ENCODE measurements at places on chromosomes 3 and 15. TPM values are rescaled to one million over a fixed set of nuclear protein-coding genes. Genes with fewer than 3 reads are reported as not detected.
A peak's percentile ranks its signal among the peaks of the same experiment; 100 is the strongest.

Gene PLXND1
- total RNA-seq, result 56.6 TPM

DNA sequence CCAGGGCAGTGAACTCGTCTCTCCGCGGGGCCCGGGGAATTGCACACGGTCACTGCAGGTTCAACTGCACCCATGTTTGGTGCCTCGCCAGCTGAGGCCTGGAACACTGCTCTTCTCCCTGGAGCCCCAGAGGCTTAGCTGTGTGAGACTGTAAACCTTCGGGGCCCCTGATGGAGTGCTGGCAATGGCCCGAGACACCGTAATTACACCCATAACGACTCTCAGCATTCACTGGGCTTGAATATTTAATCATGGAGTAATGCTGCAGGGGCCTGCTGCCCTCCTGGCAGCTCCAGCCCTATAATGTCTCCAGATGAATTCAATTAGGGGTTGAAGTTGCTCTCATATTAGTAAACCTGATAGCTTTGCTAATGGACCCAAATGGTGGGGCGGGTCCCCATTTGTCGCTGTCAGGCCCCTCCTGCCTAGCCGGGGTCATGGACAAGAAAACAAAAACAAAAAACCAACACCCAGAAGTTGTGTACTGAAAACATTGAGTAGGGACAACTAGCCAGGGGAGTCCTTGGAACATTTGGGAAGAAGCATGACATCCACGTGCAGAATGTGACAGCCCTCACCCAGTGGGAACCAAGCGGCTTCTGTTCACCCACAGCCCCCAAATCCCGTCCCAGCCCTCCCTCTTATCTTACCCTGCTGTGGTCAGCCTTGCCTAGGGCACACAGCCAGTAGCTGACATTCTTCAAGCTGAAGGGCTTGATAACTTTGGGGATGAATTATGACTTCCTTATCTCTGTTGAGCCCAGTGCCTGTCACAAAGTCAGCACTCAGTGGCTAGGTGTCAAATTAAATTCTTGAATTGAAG lies 74.3 kb upstream of the SCN5A start:
- DNase-seq, result peak; percentile 69

Gene TM6SF1
- total RNA-seq, result 6.5 TPM

GRCh38 chr3:173703771-173704170 lies 306.2 kb downstream of the NLGN1 start:
- DNase-seq, result no peak

DNA sequence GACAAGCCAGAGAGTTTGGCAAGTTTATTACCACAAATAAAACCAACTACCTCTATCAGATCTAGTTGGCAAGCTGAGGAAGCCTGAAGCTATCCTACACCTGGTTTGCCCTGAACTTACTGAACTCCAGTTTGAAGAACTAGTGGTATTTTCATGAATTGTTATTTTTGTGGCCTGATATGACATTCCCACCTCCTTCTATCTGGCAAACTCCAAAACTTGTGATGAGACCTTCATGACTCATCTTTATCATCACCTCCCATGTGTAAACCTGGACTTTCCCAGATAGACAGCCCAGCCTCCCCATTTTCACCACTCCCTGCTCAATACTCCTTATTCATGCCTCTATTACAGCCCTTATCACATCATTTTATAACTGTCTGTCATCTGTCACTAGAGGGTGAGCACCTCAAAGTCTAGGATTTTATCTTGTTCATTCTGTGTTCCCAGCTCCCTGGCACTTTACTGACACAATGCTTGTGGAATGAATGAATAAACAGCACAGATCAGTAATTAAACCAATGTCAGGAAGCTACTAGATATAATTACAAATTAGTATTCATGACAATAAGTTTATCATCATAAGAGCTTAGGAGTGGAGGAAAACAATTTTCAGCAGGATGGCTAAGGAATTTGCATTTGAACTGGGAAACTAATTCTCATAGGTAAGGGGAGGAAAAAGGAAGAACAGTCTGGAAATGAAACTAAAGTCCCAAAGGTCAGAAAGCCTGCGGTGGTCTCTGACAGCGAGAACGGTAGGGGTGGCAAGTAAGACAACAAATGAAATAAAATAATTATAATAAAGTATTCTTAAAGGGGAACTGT lies 13.2 kb upstream of the TRANK1 start:
- no peak for DNase-seq

Gene PLSCR4
- total RNA-seq, result 13.8 TPM

- DNase-seq, result peak; percentile 53
Measured at GRCh38 chr3:27533718-27534573, 49.8 kb upstream of the SLC4A7 start.

Gene GCNT3
- not detected for total RNA-seq

GRCh38 chr3:194574639-194575483 lies 58.4 kb downstream of the TMEM44 start:
- DNase-seq, result no peak

Measured in left ventricle myocardium superior (tissue), 1 donor.